ENCODE measurements at places on chromosomes 4 and X. TPM values are rescaled to one million over a fixed set of nuclear protein-coding genes. Genes with fewer than 3 reads are reported as not detected.

The PRSS12 gene
- not detected for total RNA-seq

The MAGEB2 gene
- not detected for total RNA-seq

The CAPN6 gene
- not detected for total RNA-seq

The ARMCX5 gene
- 13.1 TPM for total RNA-seq

The CT47B1 gene
- not detected for total RNA-seq

The TBC1D1 gene
- 44.6 TPM for total RNA-seq

The TRIM2 gene
- 2.1 TPM for total RNA-seq

The PPEF2 gene
- total RNA-seq, result 0.08 TPM

The EREG gene
- total RNA-seq, result 37.7 TPM

The FHIP1A gene
- 1.4 TPM for total RNA-seq

The LRP2BP gene
- total RNA-seq, result 2.4 TPM

DNA sequence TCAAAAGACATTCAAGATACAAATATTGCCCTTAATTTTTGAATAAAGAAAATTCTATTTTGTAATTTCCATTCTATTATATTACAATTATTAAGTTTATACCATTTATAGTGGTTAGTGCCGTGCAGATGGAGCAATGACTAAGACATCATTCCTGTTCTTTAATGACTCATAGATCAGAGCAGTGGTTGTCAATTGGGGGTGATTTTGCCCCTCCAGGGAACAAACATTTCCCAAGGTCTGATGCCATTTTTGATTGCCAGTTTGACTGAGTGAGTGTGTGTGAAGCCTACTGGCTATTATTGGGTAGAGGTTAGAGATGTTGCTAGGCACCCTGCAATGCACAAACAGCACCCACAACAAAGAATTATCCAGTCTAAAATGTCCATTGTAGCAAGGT, 97.9 kb upstream of the DDIT4L start:
- no peaks in the 10 kb centered on the region for H3K27me3 ChIP-seq
- no peak overlapping the region for H3K4me3 ChIP-seq
- H3K4me1 ChIP-seq, result no peaks in the 10 kb centered on the region

- H3K4me3 ChIP-seq, result no peak overlapping the region
- no peaks in the 10 kb centered on the region for H3K4me1 ChIP-seq
- H3K27me3 ChIP-seq, result no peaks in the 10 kb centered on the region
- H3K27ac ChIP-seq, result no peak overlapping the region
- no peak for DNase-seq
These were observed 109.7 kb upstream of the CPEB2 start for GRCh38 chr4:14892563-14892962.

GRCh38 chr4:54107951-54108748, 8.2 kb downstream of the GSX2 start:
- peaks cover 16% of the 10 kb centered on the region for H3K4me1 ChIP-seq
- DNase-seq, result no peak
- H3K4me3 ChIP-seq, result peak overlapping the region; percentile 7
- H3K27me3 ChIP-seq, result peaks cover 4% of the 10 kb centered on the region
- H3K27ac ChIP-seq, result no peak overlapping the region
- no peaks in the 10 kb centered on the region for H3K36me3 ChIP-seq

DNA sequence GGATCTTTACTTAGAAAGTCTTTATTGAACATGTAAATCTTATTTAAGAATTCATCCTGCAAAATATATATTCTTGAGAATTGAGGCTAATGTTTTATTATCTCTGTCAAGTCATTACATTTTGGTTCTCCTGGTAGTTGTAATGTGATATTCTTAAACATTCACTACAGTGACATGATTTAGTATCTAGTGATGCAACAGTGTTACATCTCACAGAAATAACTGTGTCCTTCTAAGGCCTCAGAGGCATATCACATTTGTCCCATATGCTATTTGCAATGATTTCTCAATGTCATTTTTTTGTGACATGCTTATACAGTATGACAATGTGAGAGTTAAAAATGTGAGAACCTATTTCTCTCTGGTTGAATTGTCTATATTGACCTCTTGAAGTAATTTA, 34.1 kb downstream of the PRRG1 start:
- DNase-seq, result no peak
- no peak overlapping the region for H3K4me3 ChIP-seq
- H3K27me3 ChIP-seq, result no peaks in the 10 kb centered on the region

DNA sequence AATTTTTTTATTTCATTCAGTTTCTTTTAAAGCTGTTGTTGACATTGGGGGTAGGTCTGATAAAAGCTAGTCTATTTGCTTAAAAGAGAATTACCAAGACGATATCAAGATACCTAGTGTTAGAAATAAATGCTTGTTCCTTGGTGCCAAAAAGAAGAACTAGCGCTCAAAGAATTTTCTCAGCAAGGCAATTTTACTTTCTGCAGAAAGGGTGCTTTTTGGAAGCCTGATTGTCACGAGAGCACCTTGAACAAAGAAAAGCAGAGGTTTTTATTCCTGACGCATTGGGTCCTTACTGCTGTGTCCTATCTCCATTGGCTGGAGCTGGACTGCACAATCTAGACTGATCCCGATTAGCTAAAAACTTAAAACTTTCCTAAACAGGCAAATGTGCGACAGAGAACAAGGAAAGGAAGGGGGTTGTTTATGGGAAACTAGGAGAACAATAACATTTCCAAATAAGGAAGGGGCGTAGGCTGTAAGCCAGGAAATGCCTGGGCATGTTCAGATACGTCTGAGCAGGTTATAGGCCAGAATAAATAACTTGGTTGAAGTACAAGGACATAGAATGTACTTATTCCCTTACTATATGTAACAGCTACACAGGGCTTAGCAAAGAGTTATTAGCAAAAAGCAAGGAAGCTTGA, 50.3 kb upstream of the STPG2 start:
- DNase-seq, result no peak
- no peaks in the 10 kb centered on the region for H3K4me1 ChIP-seq
- no peak overlapping the region for H3K27ac ChIP-seq

DNA sequence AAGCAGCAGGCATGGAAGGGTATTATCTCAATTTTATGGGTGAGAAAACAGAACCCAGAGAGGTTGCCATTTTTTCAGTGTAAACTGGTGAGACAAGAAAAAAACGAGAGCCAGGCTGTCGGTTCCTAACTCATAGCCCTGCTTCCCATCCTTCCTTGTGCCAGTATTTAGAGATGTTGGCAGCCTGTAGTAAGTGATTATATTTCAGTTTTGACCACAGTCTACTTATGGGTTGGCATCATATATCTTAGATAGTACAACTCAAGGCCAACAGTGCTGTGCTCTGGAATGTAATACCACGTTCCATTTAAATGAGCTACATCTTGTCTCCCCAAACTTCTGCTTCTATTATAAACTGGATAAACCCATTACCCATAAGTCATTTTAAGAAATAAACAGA, 40.8 kb downstream of the XK start:
- no peak overlapping the region for H3K4me3 ChIP-seq
- no peak overlapping the region for H3K27ac ChIP-seq
- DNase-seq, result no peak
- no peaks in the 10 kb centered on the region for H3K27me3 ChIP-seq

- no peaks in the 10 kb centered on the region for H3K27me3 ChIP-seq
- peak; percentile 29 for DNase-seq
- no peak overlapping the region for H3K27ac ChIP-seq
- H3K4me3 ChIP-seq, result no peak overlapping the region
- H3K4me1 ChIP-seq, result no peaks in the 10 kb centered on the region
These were observed 24.6 kb downstream of the NAP1L5 start for GRCh38 chr4:88672987-88673386.

- H3K36me3 ChIP-seq, result no peaks in the 10 kb centered on the region
- no peaks in the 10 kb centered on the region for H3K4me1 ChIP-seq
- no peak overlapping the region for H3K27ac ChIP-seq
- no peak for DNase-seq
These were observed 5.9 kb downstream of the ATOH1 start for GRCh38 chr4:93834249-93835066.

DNA sequence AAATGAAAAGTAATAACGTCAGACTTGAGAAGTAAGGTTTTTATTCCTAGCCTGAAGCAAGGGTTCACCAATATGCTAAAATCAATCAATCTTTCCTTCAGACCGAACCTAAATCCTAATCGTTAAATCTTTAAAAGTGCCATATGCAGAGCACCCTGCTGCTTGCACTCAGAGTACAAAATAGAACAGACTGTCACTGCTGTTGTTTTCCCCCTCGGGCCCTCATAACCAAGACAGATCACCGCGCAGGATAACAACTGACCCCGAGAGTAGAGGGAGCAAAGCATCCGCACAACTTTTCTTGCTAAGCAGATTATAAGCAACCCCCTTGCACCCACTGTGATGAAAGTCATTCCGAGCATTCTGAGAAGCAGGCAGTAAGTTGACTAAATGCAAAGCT, 550.9 kb upstream of the NDST4 start:
- no peaks in the 10 kb centered on the region for H3K36me3 ChIP-seq
- H3K4me3 ChIP-seq, result no peak overlapping the region
- H3K27ac ChIP-seq, result no peak overlapping the region

GRCh38 chrX:105136786-105137185, 83.7 kb downstream of the TEX13A start:
- H3K4me1 ChIP-seq, result no peaks in the 10 kb centered on the region
- H3K27ac ChIP-seq, result no peak overlapping the region
- H3K27me3 ChIP-seq, result no peaks in the 10 kb centered on the region
- H3K4me3 ChIP-seq, result no peak overlapping the region

GRCh38 chr4:140826701-140827027, 70.5 kb upstream of the TBC1D9 start:
- H3K4me1 ChIP-seq, result no peaks in the 10 kb centered on the region
- no peak for DNase-seq
- H3K4me3 ChIP-seq, result no peak overlapping the region
- no peaks in the 10 kb centered on the region for H3K36me3 ChIP-seq

DNA sequence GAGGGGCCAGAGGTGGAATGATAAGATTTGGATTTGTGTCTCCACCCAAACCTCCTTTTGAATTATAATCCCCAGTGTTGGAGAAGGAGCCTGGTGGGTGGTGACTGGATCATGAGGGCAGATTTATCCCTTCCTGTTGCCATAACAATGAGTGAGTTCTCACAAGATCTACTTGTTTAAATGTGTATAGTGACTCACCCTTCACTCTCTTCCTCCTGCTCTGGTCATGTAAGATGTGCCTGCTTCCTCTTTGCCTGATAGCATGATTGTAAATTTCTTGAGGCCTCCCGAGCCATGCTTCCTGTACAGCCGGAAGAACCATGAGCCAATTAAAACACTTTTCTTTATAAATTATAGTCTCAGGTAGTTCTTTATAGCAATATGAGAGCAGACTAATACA, 348.6 kb downstream of the AR start:
- DNase-seq, result no peak
- H3K27ac ChIP-seq, result no peak overlapping the region
- no peaks in the 10 kb centered on the region for H3K4me1 ChIP-seq
- no peaks in the 10 kb centered on the region for H3K36me3 ChIP-seq
- no peaks in the 10 kb centered on the region for H3K27me3 ChIP-seq

DNA sequence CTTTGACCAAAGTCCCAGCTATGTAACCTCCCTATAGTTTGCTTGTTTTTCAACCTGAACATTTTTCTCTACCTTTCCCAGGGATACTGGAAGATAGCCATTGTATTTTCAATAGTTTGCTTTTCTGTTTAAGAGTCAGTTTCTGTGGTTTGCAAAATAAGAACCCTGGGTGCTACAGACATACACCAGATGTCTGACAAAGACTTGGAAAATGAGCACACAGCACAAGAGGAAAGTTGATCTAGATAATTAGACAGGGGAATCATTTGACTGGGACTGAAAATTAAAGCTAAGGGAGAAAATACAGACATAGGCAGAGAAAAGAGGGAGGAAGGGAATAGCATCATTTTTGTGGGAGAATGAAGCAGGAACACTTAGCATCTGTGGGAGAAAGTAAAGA, 218.3 kb upstream of the CNKSR2 start:
- DNase-seq, result no peak
- no peak overlapping the region for H3K4me3 ChIP-seq
- H3K27ac ChIP-seq, result no peak overlapping the region

- H3K4me1 ChIP-seq, result no peaks in the 10 kb centered on the region
- H3K27me3 ChIP-seq, result no peaks in the 10 kb centered on the region
- DNase-seq, result no peak
- H3K27ac ChIP-seq, result no peak overlapping the region
- H3K4me3 ChIP-seq, result no peak overlapping the region
These were observed 55.8 kb downstream of the ADAMTS3 start for GRCh38 chr4:72513227-72513626.

- H3K4me1 ChIP-seq, result no peaks in the 10 kb centered on the region
- no peaks in the 10 kb centered on the region for H3K27me3 ChIP-seq
- no peaks in the 10 kb centered on the region for H3K36me3 ChIP-seq
These were observed 532.2 kb upstream of the AGA start for GRCh38 chr4:177974461-177974860.

- DNase-seq, result peak; percentile 38
- peaks cover 83% of the 10 kb centered on the region for H3K4me1 ChIP-seq
- H3K27me3 ChIP-seq, result no peaks in the 10 kb centered on the region
These were observed 17.1 kb upstream of the CD40LG start for GRCh38 chrX:136630881-136631280.

- peak overlapping the region; percentile 96 for H3K4me3 ChIP-seq
- no peak for DNase-seq
- H3K36me3 ChIP-seq, result peaks cover 8% of the 10 kb centered on the region
- H3K27ac ChIP-seq, result peak overlapping the region; percentile 83
These were observed 1.4 kb upstream of the ATP8A1 start for GRCh38 chr4:42658261-42658660.

Data from naive thymus-derived CD4-positive, alpha-beta T cell (primary cell).